Natural killer cell (primary cell): ENCODE measurements at places on chromosomes 2 and 18. TPM values are rescaled to one million over a fixed set of nuclear protein-coding genes. Genes with fewer than 3 reads are reported as not detected.

UGT1A3 gene
- not detected for total RNA-seq

CENPA gene
- total RNA-seq = 0.52 TPM

AQP12A gene
- not detected for total RNA-seq

SF3B6 gene
- 57.2 TPM for total RNA-seq
